SW 1271 (cell line): ENCODE measurements at places on chromosomes 6 and 20.

DNA sequence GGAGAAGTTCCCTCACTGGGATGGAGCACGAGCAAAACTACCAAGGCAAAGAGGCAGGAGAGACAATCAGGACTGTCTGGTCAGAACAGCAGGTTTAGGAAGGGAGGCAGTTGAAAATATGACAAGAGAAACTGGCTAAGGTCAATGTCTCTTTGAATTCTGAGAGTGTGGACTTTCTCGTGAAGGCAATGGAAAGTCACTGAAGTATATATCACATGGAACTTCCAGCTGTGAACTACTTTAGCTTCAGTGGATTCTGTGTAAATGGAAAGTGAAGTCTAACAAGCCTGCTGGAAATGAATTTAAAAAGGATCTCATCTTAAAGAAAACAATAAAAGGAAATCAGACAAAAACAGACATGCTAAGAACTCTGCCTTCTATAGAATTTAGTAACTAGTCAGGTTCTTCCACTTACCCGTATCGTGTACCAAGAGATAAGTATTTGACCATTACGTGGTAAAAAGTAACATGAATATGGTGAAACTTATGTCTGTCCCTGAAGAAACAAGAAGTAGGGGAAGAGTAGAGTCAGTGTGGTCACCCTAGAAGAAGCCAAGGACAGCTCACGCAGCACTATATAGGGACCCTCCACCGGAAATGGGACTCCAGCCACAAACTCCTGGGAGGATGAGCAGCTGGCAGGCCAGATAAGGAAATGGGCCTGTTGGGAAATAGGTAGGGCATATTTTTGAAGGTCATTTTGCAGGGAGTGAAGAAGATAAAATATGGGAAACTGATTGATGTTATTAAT is 123.4 kb downstream of the MAP7 start:
- no peak for DNase-seq

- DNase-seq, result no peak
Measured at GRCh38 chr6:106870069-106870468, 104.5 kb downstream of the CD24 start.

DNA sequence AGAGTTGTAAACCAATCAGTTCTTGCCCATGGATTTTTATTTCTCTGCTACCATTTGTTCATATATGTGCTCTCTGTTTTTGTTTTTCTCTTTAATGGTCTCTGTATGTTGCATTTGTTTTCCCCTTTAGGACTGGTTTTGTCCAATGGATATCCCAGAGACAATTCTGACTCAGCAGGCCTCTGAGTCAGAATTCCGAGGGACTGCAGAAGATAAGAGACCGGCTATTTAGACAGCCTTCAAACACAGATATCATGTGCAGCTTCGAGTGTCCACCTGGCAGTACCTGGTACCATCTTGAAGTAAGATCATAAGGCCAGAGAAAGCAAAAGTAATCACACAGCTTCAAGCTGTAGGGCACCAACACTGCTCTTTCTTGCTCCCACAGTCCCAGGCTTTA is 125.5 kb downstream of the ELOVL4 start:
- DNase-seq, result no peak

DNA sequence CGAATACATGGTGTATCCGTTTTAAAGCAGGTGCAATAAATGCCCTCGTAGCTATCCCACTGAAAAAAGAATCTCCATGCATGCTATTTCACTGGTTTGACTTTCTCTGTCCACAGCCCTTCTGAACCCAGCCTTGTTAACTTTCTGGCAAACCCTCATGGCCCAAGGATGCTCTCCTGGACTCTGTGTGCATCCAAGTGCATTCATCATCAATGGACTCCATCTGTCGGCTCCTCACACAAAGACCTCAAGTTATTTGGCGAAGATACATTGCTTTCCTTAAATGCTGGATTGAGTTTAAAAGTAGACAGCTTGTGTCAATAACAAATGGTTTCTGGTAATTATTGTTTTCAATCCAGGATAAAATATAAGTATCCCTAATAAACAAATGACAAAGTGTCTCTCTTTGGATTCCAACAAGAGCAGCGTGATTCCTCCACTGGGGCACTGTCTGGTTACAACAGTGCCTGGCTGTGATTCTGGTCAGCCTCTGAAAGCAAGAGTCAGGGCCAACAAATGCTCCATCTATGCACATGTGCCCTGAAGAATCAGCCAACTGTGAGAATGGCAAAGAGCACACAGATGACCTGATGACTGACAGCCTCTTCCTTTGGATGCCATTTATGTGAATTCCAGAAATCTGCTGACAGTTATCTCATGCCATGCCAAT is 55.7 kb downstream of the FYN start:
- DNase-seq, result no peak

GRCh38 chr6:89834884-89835792 is 5.5 kb downstream of the CASP8AP2 start:
- no peak for DNase-seq

DNA sequence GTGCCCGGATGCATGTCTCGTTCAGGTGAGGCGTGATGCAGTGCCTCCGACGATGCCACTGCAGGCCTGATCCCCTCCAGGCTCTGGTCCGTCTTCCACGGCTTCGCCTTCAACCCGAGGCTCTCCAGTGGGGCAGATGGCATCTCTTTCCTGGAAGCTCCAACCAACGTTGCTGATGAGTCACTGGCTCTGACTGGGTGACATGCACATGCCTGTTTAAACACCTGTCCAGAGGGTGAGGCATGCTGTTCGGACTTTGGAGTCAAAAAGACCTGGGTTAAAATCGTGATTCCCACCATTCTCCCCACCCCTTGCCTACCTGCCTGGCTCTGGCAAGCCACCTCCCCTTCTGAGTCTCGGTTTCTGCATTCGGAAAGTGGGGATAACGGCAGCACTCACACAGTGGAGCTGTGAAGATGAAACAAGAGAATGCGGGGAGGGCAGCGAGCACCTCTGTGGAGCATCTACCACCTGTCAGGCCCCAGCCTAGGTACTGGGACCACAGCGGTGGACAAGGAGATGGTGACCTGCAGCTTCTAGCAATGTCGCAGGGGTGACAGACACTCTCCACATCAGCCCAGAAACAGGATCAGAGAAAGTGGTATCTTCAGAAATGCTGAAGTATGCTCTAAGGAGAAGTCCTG is 8.5 kb upstream of the EDN3 start:
- DNase-seq, result no peak

DNA sequence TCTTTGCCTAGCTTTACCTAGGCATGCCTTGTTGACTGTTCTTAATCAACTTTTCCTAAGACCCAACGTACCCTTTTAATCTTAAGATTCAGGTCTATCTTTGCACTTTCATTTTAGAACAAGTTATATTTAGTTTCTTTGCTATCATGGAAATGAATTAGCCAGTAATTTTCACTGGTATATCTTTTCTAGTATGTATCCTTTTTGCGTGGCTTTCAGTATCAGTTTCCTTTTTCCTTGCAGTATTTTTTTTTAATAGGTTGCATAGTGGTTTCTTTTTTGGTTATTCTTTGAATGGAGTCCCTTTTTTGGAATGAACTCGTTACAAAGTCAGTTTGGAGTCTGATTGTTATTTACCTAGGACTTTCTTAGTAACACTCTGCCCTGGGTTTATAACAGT is 7.3 kb downstream of the ANKEF1 start:
- DNase-seq, result no peak

DNA sequence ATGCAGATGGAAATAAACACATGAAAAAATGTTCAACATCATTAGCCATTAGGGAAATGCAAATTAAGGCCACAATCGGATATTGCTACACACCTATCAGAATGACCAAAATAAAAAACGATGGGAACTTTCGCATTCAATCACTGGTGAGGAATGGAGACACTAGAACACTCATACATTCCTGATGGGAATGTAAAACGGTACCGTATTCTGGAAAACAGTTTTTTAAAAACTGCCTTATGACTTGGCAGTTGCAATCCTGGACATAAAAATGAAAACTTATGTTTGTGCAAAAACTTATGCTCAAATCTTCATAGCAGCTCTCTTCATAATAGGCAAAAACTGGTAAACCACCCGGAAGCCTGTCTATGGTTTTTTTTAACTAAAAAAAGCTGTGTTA is 146.0 kb downstream of the CEBPB start:
- no peak for DNase-seq

- no peak for DNase-seq
Measured at GRCh38 chr20:47213966-47214365, 142.5 kb downstream of the ZMYND8 start.

DNA sequence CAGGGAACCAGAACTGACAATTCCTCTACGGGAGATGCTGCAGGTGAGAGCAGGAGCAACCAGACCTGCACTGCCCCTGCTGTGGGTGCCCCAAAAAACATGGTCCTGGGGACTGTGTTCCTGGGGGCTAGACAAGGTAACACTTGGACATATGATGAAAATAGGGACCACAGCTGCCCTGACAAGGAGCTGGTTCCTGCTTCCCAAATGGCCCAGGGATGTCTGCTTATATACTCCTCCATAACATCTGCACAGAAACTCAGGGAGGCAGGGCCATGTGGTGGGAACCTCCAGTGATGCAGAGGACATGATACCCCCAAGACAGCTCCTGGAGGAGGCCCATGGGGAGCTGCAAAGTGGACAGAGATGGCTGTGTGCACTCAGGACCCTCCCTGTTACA is 19.8 kb downstream of the HLA-F start:
- no peak for DNase-seq

DNA sequence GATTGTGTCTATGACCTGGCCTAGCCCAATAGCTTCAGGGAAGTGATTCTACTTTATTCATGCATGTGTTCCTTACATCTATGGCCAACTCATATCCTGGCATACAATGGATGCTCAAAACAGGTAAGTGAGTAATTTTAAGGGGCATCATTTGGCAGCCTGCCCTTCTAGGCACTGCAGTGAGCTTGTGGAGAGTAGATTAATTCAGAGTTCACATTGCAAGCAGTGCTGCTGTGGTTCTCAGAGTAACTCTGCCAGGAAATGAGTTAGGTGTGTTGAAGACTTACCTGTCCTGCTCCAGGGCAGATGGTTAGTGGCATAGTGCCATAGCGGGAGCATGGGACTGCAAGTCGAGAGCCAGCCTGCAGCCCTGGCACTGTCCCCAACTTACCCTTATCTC is 158.0 kb downstream of the SCP2D1 start:
- DNase-seq, result no peak

GRCh38 chr6:128456510-128457230 is 63.7 kb downstream of the PTPRK start:
- no peak for DNase-seq

- DNase-seq, result no peak
Measured at GRCh38 chr6:35311390-35312075, 13.9 kb downstream of the DEF6 start.

- DNase-seq, result no peak
Measured at GRCh38 chr20:56440346-56441007, 27.9 kb upstream of the RTF2 start.

GRCh38 chr20:4373454-4373853 is 348.3 kb upstream of the PRND start:
- DNase-seq, result no peak

- no peak for DNase-seq
Measured at GRCh38 chr6:166715992-166716391, 88.9 kb upstream of the RPS6KA2 start.

DNA sequence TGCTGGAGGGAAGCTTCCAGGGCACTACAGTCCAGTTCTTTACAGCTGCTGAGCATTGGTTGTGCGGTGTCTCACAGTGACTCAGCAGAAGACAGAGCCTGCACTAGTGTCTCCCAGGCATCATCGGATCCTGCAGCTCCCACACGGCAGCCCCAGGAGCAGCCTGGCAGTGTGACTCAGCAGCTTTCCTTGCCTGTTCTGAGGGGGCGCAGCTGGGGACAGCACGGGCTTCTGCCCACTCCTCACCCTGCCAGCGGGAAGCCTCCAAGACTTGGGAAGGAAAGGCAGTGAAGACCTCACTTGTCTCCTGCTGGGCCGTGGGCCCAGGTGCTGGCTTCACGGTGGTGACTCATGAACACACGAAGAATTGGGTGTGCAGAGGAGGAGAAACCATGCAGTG is 165.4 kb downstream of the SYNDIG1 start:
- no peak for DNase-seq

DNA sequence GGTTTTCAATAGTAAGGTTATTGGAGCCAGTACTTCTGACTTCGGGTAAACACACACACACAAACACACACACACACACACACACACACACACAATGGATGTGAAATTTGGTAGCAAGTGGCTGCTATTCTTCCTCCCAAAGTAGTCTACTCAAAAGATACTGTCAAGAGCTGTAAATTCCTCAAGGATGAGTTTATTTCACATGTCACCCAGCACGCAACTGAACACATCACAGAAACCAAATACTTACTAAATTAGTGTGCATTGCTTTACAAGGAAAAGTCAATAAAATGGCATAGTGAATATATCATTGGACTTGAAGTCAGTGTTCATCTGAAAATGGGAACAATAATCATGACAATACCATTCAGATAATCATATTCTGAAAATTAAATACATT is 32.9 kb downstream of the MMUT start:
- DNase-seq, result no peak

GRCh38 chr20:62241506-62241905 is 3.2 kb downstream of the OSBPL2 start:
- no peak for DNase-seq

DNA sequence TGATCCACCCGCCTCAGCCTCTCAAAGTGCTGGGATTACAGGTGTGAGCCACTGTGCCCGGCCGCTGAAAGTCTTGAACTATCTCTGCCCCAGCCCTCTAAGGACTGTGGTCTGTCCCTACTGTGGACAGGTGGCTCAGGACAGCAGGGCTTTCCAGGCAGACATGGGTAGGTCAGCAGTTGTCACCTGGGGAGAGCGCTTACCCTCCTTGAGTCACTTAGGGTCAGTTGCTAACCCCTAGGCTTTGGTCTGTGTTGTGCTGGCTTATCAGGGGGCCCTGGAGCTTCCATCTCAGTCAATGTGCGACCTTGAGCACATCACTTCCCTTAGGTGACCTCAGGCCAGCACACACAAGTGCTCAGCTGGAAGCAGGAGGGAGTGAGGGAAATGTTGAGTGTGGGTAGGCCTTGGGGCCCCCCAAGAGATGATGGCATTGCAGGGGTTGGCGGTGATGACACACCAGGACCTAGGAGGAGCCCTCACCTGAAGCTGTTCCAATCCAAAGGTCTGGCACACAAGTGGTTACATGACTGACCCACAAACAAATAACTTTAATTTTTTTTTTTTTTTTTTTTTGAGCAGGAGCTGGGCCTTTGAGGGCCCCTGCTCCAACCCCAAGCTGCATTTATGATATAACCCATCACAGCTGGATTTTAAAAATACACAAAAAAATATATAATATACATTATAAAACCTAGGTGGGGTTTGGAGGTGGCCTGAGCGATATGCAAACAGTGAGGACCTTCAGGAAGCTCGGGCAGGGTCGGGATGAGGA is 5.1 kb downstream of the RPL10A start:
- no peak for DNase-seq

- DNase-seq, result no peak
Measured at GRCh38 chr6:92380803-92381601, 1038.4 kb downstream of the EPHA7 start.
